Glutamatergic neuron (in vitro differentiated cells): ENCODE measurements at places on chromosomes 16 and 17. TPM values are rescaled to one million over a fixed set of nuclear protein-coding genes. Genes with fewer than 3 reads are reported as not detected.

- H3K4me3 ChIP-seq: no peak overlapping the region
- DNase-seq: no peak
- H3K27me3 ChIP-seq: no peaks in the 10 kb centered on the region
- no peaks in the 10 kb centered on the region for H3K36me3 ChIP-seq
- no peaks in the 10 kb centered on the region for H3K4me1 ChIP-seq
- H3K27ac ChIP-seq: no peak overlapping the region
These were observed 19.3 kb downstream of the CNTROB start for GRCh38 chr17:7951143-7951792.

DNA sequence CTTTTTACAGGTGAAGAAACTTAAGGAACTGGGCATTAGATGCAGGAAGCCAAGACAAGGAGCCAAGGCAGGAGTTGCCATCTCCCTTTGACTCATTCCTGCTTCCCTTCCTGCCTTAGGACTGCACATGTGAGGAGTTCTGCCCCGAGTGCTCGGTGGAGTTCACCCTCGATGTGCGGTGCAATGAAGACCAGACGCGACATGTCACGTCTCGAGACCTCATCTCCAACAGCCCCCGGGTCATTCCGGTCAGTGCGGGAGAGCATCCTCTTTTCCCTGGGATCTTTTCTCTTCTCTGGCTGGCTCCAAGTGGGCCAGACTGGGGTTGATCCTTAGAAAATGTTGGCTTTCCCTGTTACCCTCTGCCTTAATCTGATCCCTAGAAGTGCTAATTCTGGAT lies 6.6 kb downstream of the POLR2C start:
- H3K4me3 ChIP-seq: no peak overlapping the region
- DNase-seq: no peak
- peaks cover 3% of the 10 kb centered on the region for H3K27me3 ChIP-seq
- H3K27ac ChIP-seq: no peak overlapping the region
- peaks cover 4% of the 10 kb centered on the region for H3K4me1 ChIP-seq
- no peaks in the 10 kb centered on the region for H3K36me3 ChIP-seq

The RHBDL1 gene
- 8.2 TPM for total RNA-seq

The FA2H gene
- total RNA-seq: not detected

The KRTAP1-3 gene
- total RNA-seq: not detected

The EZH1 gene
- 32.2 TPM for total RNA-seq

- no peak for DNase-seq
- no peaks in the 10 kb centered on the region for H3K4me1 ChIP-seq
- H3K4me3 ChIP-seq: no peak overlapping the region
These were observed 42.3 kb downstream of the FZD2 start for GRCh38 chr17:44599298-44600175.

The CDK3 gene
- 7.1 TPM for total RNA-seq

- H3K36me3 ChIP-seq: no peaks in the 10 kb centered on the region
- DNase-seq: no peak
- peaks cover 9% of the 10 kb centered on the region for H3K4me1 ChIP-seq
- H3K27ac ChIP-seq: no peak overlapping the region
- peak overlapping the region; percentile 15 for H3K4me3 ChIP-seq
- H3K27me3 ChIP-seq: peaks cover 12% of the 10 kb centered on the region
These were observed 51.8 kb downstream of the SMPD3 start for GRCh38 chr16:68396481-68396880.

DNA sequence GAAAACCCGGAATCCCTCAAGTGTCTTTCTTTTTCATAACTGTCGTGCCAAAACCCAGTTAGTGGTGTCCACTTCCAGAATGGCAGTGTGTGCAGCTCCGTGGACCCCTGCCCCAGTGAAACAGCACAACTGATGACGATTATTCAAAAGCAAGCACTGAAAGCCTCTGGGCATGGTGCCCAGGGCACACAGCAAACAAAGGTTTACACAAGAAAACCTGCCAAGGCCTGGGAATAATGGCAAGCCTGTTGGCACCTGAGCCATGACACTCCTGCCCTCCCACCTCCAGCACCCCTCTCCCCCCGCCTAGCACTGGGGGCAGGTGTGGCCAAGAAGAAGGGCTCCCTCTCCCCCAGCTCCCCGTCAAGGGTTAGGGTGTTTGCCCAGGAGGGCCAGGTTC lies 2.8 kb downstream of the PKMYT1 start:
- peaks cover 2% of the 10 kb centered on the region for H3K27me3 ChIP-seq
- no peak for DNase-seq
- no peaks in the 10 kb centered on the region for H3K36me3 ChIP-seq
- H3K4me3 ChIP-seq: no peak overlapping the region

DNA sequence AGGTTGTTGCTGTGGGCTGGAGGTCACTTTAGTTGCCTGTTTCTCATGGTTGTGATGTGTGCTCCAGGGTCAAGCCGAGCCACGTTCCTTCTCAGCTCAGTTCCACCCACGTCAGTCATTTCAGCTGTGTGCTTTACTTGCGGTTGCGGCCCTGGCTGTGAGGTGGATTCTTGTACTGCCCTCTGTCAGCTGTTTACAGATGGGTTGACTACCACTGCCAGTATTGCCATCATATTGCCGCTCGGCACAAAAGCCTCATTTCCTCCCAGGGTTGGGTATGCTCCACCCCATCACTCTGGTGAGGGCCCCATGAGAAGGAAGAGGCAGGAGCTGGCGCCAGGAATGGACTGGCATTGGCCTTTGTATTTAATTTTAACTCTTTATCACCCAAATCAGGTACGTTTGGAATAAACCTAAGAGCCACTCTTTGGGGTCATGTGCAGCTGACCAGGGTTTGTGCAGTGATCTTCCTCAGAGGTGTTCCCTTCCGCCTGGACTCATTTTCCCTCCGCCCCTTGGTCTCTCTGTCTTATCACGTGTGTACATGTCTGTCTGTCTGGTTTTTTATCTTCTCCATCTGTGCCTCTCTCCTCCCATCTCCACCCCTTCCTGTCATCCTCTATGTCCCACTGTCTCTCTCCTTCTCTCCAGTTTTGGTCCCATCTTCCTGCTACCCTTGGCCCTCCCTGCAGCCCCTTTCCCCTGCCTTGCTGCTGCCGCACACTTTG lies 25.0 kb downstream of the METTL22 start:
- H3K27ac ChIP-seq: no peak overlapping the region
- H3K27me3 ChIP-seq: no peaks in the 10 kb centered on the region
- H3K4me3 ChIP-seq: no peak overlapping the region
- no peak for DNase-seq

The TBX21 gene
- not detected for total RNA-seq

The SLC2A4 gene
- 0.42 TPM for total RNA-seq

The KRTAP2-1 gene
- not detected for total RNA-seq

GRCh38 chr16:19304750-19305149 lies 19.2 kb downstream of the CLEC19A start:
- no peak for DNase-seq
- no peaks in the 10 kb centered on the region for H3K36me3 ChIP-seq
- H3K27ac ChIP-seq: no peak overlapping the region
- H3K27me3 ChIP-seq: peaks cover 2% of the 10 kb centered on the region

The RANBP10 gene
- total RNA-seq: 32.0 TPM

The CACNG5 gene
- 45.1 TPM for total RNA-seq

The SMIM36 gene
- total RNA-seq: not detected

- H3K27me3 ChIP-seq: no peaks in the 10 kb centered on the region
- no peak overlapping the region for H3K27ac ChIP-seq
- no peaks in the 10 kb centered on the region for H3K36me3 ChIP-seq
- DNase-seq: no peak
- peaks cover 2% of the 10 kb centered on the region for H3K4me1 ChIP-seq
- no peak overlapping the region for H3K4me3 ChIP-seq
These were observed 3.2 kb upstream of the C16orf46 start for GRCh38 chr16:81080233-81080632.

DNA sequence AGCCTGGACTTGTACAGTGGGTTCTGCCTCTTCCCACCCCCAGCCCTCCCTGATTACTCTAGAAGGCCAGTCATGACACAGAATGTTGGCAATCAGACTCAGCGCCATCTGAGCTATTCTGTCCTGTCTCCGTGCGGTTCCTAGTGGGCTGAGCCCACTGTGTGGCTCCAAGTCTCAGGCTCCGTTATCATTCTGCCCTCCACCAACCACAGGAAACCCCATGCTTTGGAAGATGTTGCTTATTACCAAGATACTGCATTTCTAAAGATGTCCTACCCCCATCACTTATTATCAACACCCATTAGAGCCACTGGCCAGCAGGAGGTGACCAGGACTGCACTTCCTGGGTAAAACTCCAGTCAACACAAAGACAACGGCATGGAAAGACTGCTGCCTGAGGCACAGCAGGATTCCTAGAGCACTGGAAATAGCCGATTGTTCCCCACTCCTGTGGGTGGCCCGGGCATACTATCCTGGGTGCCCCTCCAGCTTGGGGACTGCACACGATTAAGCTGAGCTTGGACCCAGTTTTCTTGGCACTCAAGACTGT lies 133.6 kb downstream of the AATF start:
- no peak overlapping the region for H3K4me3 ChIP-seq
- H3K36me3 ChIP-seq: peaks cover 7% of the 10 kb centered on the region
- no peaks in the 10 kb centered on the region for H3K4me1 ChIP-seq

The ZG16 gene
- total RNA-seq: not detected

- no peak overlapping the region for H3K27ac ChIP-seq
- no peak overlapping the region for H3K4me3 ChIP-seq
- H3K27me3 ChIP-seq: peaks cover 4% of the 10 kb centered on the region
- H3K4me1 ChIP-seq: peaks cover 10% of the 10 kb centered on the region
- H3K36me3 ChIP-seq: no peaks in the 10 kb centered on the region
These were observed 33.6 kb upstream of the TOB1 start for GRCh38 chr17:50899559-50900319.

GRCh38 chr17:46916211-46916610 lies 6.7 kb upstream of the GOSR2 start:
- peaks cover 1% of the 10 kb centered on the region for H3K4me1 ChIP-seq
- no peaks in the 10 kb centered on the region for H3K36me3 ChIP-seq
- H3K4me3 ChIP-seq: no peak overlapping the region

- no peaks in the 10 kb centered on the region for H3K36me3 ChIP-seq
- H3K4me3 ChIP-seq: no peak overlapping the region
- H3K27ac ChIP-seq: no peak overlapping the region
- H3K27me3 ChIP-seq: no peaks in the 10 kb centered on the region
- H3K4me1 ChIP-seq: peaks cover 34% of the 10 kb centered on the region
- no peak for DNase-seq
These were observed 19.7 kb downstream of the IGF2BP1 start for GRCh38 chr17:49016775-49017463.

GRCh38 chr16:11074131-11074530 lies 129.8 kb downstream of the CLEC16A start:
- H3K27me3 ChIP-seq: peaks cover 4% of the 10 kb centered on the region
- no peak for DNase-seq
- H3K36me3 ChIP-seq: no peaks in the 10 kb centered on the region
- peaks cover 17% of the 10 kb centered on the region for H3K4me1 ChIP-seq
- H3K27ac ChIP-seq: no peak overlapping the region

GRCh38 chr16:69239851-69240250 lies 52.9 kb downstream of the SNTB2 start:
- H3K27me3 ChIP-seq: no peaks in the 10 kb centered on the region
- no peak overlapping the region for H3K27ac ChIP-seq
- no peaks in the 10 kb centered on the region for H3K4me1 ChIP-seq
- no peak for DNase-seq
- H3K4me3 ChIP-seq: no peak overlapping the region
- no peaks in the 10 kb centered on the region for H3K36me3 ChIP-seq

The FOXJ1 gene
- not detected for total RNA-seq

- peaks cover 5% of the 10 kb centered on the region for H3K27me3 ChIP-seq
- H3K4me1 ChIP-seq: peaks cover 26% of the 10 kb centered on the region
- peak overlapping the region; percentile 89 for H3K4me3 ChIP-seq
- H3K36me3 ChIP-seq: no peaks in the 10 kb centered on the region
- H3K27ac ChIP-seq: peak overlapping the region; percentile 72
These were observed 813 bp upstream of the THAP11 start for GRCh38 chr16:67841198-67841815.

- no peak overlapping the region for H3K4me3 ChIP-seq
- no peak overlapping the region for H3K27ac ChIP-seq
- peaks cover 3% of the 10 kb centered on the region for H3K27me3 ChIP-seq
These were observed 5.4 kb upstream of the TNS4 start for GRCh38 chr17:40506786-40507185.

The HID1 gene
- 106 TPM for total RNA-seq

DNA sequence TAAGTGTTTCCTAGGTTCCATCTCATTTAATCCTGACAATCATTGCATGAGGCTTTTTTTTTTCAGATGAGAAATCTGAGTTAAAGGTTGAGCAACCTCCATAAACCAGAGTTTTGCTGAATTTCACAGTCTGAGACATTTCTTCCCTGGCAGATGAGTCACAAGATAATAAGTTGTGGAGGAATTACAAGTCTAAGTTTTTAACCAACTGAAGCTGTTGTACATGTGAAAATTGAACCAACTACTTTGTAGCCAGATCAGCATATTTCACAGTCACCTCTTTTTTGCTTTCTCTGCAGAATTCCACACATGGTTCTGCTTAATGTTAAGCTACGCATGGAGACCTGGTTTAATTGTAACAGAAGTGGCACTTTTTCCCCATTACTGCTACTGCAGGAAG lies 765.6 kb downstream of the CDH11 start:
- no peaks in the 10 kb centered on the region for H3K36me3 ChIP-seq
- no peaks in the 10 kb centered on the region for H3K27me3 ChIP-seq
- H3K4me1 ChIP-seq: peaks cover 6% of the 10 kb centered on the region
- DNase-seq: no peak
- H3K4me3 ChIP-seq: no peak overlapping the region

GRCh38 chr16:51753467-51754127 lies 602.5 kb upstream of the SALL1 start:
- H3K27me3 ChIP-seq: peaks cover 4% of the 10 kb centered on the region
- H3K4me1 ChIP-seq: peaks cover 58% of the 10 kb centered on the region
- H3K4me3 ChIP-seq: peak overlapping the region; percentile 77

GRCh38 chr17:73231841-73232586 lies 29.7 kb downstream of the CPSF4L start:
- peaks cover 26% of the 10 kb centered on the region for H3K4me1 ChIP-seq
- H3K27ac ChIP-seq: peak overlapping the region; percentile 95
- DNase-seq: peak; percentile 98
- peak overlapping the region; percentile 99 for H3K4me3 ChIP-seq

The CD300E gene
- total RNA-seq: not detected

The TBC1D3E gene
- total RNA-seq: not detected

- no peak for DNase-seq
- H3K27me3 ChIP-seq: peaks cover 2% of the 10 kb centered on the region
- H3K27ac ChIP-seq: no peak overlapping the region
- H3K4me1 ChIP-seq: no peaks in the 10 kb centered on the region
- H3K36me3 ChIP-seq: no peaks in the 10 kb centered on the region
These were observed 275.9 kb downstream of the STX8 start for GRCh38 chr17:9299695-9300094.

DNA sequence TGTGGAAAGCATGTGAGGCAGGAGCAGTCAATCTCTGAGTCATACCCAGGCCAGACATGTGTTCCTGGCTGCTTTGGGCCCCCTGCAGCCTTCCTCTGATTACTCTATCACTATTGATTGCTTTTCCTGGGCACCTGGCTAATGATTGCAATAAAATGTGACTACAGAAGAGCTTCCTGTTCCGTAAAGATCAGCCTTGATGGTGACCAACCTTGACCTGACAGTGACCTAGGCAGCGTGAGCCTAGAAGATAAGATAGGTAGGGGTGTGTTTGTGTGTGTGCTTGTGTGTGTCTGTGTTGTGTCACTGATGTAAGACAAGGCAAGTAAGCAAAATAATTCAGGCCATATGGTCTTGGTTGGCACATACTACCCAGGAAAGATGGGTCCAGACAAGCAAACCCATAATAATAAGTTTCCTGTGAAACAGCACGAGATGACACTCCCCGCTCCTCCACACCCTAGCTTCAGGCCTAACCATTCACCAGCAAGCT lies 367.7 kb upstream of the CDH11 start:
- H3K27me3 ChIP-seq: peaks cover 2% of the 10 kb centered on the region
- DNase-seq: no peak
- no peak overlapping the region for H3K27ac ChIP-seq
- peaks cover 1% of the 10 kb centered on the region for H3K4me1 ChIP-seq
- H3K4me3 ChIP-seq: no peak overlapping the region

GRCh38 chr16:72715267-72715666 lies 332.7 kb downstream of the ZFHX3 start:
- no peak for DNase-seq
- no peak overlapping the region for H3K4me3 ChIP-seq
- H3K27me3 ChIP-seq: no peaks in the 10 kb centered on the region
- peaks cover 15% of the 10 kb centered on the region for H3K36me3 ChIP-seq
- H3K27ac ChIP-seq: no peak overlapping the region
- no peaks in the 10 kb centered on the region for H3K4me1 ChIP-seq

The GDPD1 gene
- total RNA-seq: 34.3 TPM
